ENCODE measurements at places on chromosomes 11 and 22.

GRCh38 chr11:73818846-73819245, 31.2 kb downstream of the MRPL48 start:
- no peak for DNase-seq

DNA sequence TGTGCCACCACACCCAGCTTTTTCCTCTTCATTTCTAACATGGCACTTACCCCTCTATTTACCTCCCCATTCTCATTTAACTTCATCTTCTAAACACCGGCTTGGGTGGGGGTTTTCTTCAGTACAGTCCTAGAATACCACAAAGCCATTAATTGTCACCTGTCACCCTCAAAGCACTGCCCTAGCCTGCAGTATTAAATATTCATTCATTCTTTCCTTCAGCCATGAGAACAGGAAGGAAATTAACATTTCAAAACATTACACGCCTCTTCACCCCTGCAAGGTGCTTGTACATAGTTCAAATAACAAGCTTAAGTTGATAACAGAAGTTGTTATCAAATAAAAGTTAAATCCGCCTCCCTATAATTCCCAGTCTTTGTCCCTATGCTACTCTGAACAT, 10.7 kb upstream of the VPS37C start:
- no peak for DNase-seq

GRCh38 chr11:75478783-75479596, 46.0 kb upstream of the KLHL35 start:
- DNase-seq = no peak

DNA sequence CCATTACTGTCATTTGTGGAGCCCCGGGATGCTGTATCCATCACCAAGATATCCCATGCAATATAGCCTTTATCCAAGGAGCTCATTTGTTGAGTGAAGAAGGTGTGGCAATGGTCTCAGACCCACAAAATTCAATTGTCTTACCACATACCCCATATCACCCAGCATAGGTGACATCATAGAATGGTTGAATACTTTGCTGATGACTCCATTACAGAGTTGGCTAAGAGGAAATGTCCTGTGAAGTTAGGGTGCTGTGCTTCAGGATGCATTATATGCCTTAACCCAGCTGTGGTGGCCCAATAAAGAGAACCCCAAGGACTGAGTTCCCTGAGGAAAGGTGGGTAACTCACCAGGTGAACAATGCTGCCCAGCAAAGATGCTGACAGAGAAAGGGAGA, 113.7 kb downstream of the EFCAB6 start:
- DNase-seq = no peak

Measured in activated B cell treated with CpG ODN at 0.5 μM for 24 hours (primary cell).